ENCODE measurements at places on chromosomes 7 and 10.

DNA sequence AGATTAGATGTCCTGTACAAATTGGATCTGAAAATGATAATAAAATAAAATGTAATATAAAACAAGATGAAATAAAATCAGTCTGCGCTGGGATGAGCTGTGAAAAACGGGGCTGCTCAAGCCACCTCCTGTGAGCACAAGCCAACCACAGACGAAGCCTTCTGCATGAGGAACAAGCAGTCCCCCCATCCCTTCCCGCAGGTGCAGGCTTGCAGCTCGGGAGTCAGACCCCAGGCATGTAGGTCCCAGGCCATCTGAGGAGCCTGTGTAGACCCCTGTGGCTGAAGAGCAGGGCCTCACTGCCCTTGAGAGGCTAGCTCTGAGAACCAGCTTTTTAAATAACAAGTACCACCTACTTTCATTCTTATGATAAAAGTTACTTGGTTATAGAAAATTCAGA, 123.4 kb downstream of the TNS3 start:
- no peak for DNase-seq

GRCh38 chr7:129615018-129615417, 3.5 kb downstream of the NRF1 start:
- no peak for DNase-seq

DNA sequence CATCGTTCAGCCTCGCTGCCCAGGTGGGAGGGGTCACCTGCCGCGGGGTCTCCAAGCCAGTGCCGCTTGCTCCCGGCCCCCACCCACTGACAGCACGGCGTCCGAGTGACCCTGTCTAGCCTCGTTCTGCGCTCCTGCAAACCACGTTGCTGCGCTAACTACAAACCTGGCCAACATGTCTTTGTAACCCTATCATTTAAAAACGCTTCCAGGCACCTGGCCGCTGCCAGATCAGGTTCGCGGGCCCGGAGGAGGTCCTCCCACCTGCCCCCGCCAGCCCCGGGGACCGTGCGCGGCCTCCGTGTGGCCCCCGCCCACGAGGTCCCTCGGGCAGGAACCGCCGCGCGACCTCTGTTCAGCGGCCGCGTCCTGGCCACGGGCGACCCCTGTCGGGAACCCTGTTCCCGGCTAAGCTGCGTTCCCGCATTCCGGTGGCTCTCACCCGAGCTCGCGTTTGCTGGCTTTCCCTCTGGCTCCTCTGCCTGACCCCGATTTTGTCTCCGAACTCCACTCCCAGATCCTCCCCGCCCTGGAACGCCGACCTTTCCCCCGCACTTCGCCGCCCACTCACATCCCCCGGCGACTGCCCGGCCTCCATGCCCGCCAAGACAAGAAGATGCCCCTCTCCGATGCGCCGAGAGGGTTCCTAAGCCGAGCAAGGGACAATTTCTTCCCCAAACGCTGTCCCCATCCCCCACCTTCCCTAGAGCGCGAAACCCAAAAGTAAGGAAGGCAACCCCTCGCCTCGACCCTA, 2.4 kb downstream of the SFMBT2 start:
- no peak for DNase-seq

DNA sequence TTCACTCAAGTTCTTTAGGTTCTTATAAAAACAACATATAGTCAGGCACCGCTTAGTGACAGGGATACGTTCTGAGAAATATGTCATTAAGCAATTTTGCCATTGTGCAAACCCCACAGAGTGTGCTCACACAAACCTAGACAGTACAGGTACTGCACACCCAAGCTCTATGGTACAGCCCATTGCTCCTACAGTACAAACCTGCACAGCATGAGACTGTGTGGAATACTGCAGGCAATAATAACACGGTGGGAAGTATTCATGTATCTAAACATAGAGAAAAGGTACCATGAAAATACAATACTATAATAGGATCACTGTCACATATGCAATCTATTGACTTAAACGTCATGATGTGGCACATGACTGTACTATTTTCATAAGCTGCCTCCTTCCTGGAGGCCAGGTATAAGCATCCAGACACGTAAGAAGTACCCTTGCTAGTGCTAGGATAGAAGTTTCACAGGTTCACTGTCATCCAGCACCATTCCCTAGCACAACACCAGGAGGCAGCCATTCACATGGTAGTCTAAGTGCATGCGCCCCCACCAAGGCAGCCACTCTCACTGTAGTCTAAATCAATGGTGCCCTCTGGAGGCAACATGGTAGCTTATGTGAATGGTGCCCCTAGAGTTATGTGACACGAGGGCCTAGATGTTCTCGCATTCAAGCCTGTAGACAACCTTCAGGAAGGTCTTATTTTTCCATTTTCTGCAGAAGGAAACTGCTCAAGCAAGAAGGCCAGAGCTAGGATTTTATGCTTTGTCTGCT, 98.5 kb downstream of the ARHGAP22 start:
- DNase-seq: no peak
